ENCODE measurements at places on chromosomes 2 and 18.

DNA sequence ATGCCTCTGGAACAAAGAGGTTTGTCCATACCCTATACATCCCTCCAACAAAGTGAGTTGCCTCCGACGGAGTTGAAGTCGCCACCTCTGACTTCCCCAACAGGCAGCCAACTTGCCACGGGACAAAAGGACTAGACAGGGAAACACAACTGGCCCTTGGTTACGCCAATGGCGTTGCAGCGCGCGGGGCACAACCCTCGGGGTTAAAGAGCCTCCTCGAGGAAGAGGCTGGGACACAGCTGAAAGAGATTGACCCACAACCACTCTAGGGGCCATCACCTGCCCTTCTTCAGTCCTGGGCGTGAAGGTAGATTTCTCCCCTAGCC lies 545 bp downstream of the GTF3C2 start:
- no peak for DNase-seq

DNA sequence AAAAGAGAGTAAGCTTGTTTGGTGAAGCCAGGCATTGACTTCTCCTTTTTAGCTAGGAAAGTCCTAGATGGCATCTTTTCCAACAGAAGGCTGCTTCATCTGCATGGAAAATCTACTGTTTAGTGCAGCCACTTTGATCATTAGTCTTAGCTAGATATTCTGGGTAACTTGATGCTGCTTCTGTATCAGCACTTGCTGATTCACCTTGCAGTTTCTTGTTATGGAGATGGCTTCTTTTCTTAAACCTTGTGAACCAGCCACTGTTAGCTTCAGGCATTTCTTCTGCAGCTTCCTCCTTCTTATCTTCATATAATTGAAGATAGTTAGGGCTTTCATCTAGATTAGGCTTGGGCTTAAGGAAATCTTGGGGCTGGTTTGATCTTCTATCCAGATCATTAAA lies 639.7 kb downstream of the TDRD15 start:
- no peak for DNase-seq

DNA sequence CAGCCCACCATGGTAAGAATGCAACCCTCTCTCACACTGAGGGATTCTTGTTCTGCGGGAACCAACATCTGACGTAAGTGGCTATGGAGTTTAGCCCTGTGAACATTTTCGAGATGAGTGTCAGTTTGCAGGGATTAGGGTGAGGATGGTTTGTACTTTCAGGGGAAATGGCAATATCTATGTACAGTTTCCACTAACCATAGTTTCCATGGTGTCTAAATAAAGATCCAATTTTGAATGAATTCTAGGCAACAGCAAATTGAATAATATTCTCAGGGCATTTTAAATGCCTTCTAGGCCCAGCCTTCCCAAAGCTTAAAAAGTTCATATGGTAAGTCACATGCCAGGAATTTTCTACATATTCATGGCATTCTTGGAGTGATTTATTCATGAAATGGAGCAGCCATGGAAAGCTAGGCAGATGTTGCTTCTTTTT lies 105.4 kb upstream of the MMADHC start:
- DNase-seq, result no peak

DNA sequence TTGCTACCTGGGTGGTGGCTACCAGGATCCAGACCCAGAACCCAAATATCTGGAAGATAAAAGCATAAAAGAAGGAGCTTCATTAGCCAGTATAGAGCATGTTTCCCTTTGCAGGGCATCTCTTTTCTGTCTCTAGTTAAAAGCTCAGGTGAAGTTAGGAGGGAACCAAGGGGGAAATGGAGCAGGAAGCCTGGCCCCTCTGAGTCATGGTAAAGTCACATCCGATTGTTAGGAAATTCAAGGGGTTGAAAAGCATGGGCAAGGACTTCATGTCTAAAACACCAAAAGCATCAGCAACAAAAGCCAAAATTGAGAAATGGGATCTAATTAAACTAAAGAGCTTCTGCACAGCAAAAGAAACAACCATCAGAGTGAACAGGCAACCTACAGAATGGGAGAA lies 126.9 kb downstream of the RPIA start:
- no peak for DNase-seq

DNA sequence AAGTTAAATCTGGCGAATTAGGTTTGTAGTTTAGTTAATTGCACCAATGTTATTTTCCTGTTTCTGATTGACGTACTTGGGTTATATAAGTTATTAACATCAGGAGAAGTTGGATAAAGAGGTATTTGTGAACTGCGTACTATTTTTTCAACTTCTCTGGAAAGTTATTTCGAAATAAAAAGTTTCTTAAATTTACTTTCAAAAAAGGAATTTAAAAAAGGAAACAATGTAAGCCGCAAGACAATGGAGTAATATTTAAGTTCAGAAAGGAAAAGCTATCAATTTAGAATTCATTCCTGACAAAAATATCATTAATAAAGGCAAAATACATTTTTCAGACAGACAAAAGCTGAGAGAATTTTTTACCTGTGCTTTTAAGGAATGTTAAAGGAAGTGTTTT lies 47.7 kb downstream of the RAB10 start:
- DNase-seq, result no peak

DNA sequence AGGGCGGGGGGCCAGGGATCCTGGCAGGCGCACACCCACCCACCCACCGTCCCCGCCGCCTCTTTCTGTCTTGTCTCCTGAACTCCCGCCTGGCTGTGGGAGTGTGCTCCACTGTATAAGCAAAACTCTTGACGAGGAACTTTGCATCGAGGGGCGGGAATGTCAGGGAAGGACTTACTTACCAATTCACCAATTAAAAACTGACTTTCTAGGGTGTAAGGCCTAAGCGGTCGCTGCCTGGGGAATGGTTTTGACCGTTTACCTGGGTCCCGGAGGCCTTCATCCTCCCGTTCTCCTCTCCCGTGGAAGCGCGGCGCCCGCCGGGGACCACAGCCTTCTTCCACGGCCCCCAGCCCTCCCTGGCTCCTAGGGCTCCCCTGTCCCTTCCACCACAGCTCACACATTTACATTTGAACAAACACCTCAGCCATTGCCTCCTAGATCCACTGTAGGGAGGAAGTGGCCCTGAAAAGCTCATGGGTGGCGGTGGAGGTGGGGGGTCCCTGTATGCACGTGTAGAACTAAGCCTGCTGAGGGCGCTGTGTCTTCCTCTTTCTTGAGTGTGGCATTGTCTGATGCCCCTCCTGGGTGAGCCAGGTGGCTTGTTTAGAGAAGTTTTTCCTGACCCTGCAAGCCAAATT lies 8.9 kb downstream of the ASIC4 start:
- no peak for DNase-seq

DNA sequence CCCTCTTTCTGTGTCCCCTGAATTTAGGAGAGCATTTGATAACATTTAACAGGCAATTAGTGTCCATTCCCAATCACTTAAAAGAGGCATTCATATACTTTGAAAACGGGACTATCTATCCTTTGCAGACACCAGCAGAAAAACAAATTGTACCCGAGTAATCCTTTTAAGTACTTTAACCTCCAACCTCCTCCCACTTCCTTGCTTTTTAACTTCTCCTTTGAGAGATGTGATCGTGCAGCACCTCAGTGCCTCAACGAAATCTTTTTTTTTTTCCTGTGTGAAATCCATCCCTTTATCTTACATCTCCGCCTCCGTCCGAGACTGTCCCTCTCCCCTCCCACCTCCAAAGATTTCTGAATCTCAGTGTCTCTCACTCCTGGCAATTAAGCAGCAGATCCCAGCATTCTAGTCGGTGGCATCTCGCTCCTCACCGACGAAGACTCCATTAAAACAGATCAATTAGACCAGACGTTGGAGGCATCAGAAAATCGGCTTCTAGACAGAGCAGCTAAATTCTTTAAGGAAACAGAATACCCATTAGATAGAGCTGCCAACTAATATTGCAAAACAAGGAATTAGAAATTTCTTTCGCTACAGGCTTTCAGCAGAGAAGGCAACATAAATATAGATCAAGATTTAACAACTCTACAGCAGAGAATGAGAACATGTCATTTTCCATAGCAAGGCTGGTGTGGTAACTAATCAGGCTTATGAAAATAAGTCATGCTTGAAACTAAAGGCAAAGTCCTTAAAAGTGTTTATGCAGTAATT lies 1.9 kb upstream of the TMEFF2 start:
- no peak for DNase-seq

DNA sequence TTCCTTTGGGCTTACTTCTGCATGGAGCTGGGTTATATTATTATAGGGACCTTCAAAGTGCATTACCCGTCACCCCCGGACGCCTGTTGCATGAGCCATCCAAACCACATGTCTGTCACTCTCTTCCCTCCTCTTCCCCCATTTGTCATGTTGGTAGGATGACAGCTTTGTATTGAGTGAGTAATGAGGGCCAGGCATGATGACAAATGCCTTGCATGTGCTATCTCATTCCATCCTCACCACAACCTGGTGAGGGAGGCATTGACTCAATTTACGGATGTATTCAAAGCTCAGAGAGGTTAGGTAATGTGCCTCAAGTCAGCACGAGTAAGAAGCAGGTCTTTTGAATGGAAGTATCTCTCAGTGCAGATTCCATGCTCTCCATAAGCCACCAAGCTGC lies 510.5 kb upstream of the TNP1 start:
- no peak for DNase-seq

- no peak for DNase-seq
Measured at GRCh38 chr18:3713166-3713565, 263.2 kb downstream of the TGIF1 start.

- DNase-seq, result no peak
Measured at GRCh38 chr2:223221139-223221835, 169.3 kb downstream of the KCNE4 start.

GRCh38 chr2:160628811-160629210 lies 135.2 kb upstream of the RBMS1 start:
- DNase-seq, result no peak

DNA sequence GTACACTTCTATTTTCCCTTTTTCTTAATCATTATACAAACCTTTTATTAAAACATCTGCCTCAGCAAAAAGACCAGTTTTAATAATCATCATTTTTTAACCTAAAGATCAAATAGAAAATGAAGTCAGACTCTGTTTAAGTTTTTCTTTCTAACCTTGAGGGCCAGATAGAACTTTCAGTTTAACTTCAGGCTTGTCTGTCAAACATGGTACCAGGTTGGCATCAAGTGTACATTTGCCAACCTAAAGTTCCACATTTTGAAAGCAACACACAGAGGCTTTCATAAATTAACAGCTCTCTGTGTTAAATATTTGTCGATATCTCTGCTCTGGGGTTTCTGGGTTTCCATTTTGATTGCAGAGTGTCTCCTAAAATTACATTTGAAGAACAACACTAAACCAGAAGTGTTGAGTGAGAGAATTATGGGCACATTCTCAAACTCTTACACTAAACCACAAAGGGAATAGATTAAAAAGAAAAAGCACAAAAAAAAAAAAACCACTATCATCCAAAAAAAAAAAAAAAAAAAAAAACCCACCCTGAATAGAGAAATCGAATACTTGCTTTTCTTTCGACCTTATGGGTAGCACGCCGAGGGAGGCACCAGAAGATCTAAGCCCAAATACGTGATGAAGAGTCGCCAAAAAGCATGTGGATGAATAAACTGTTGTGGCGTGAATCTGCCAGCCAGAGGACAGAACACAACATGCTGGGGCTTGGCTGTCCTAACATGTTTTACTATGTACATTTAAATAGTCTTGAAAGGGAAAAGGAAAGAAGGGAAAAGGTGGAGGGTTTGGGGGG lies 166.2 kb downstream of the TCF4 start:
- DNase-seq, result no peak

- DNase-seq, result no peak
Measured at GRCh38 chr2:161165266-161165665, 5.0 kb downstream of the TANK start.

DNA sequence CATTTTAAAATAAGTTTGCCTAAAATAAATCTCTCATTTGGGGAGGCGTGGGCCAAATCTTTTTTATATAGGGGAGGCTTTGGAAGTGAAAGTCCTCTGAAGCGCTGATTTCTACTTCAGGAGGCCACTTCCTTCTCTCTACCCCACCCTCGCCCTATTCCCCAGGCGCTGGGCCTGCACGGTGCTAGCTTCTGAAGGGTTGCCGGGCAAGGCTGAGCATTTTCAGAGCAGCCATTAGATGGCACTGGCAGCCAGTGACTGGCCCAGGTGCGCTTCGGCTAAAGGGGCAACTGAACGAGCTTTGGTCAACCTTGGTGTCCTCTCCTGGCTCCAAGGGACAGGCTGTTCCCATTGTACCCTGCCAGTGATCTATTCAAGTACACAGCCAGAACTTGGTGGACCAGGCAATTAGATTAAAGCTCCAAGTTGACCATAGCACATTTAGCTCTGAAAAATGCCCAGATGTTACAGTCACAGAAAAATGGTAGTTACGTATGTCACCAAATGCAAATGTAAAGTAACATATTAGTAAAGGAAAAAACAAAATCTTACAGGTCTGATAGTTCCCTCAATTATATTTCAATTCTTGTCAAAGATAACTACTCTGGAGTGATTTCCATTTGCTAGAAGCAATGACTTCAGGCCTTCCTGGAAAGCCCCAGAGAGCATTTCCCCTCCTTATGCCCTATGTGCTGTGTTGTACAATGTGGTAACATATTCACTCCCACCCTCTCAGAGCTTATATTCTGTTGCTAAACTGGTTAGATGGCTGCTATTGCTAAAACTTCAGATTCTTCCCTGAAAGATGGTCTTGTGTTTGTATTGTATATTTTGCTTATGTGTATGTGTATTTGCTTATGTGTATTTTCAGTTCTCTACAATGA lies 2.1 kb downstream of the POMC start:
- peak; percentile 34 for DNase-seq

GRCh38 chr2:120862201-120863060 lies 126.8 kb downstream of the GLI2 start:
- DNase-seq, result no peak

GRCh38 chr2:10706033-10706432 lies 15.4 kb upstream of the ATP6V1C2 start:
- DNase-seq, result no peak

GRCh38 chr2:105798595-105798994 lies 53.9 kb downstream of the NCK2 start:
- DNase-seq, result peak; percentile 60

DNA sequence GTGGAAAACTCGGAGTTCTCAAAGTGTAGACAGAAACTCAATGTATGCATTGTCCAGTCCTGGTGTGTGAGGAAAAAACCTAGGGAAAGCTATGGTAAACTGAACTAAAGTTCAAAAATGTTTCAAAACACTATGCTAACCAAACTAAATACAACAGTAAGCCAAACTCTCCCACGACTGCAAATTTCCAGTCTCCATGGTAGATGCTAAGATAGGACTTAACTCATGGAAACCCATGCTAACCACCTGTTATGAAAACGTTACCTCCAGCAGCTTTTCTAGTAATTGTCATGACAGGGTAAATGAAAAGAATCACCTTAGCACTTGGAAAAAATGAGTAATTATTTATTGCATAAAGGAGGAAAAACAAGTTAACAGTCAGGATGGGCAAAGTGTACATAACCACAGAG lies 135.7 kb upstream of the EPC2 start:
- no peak for DNase-seq

DNA sequence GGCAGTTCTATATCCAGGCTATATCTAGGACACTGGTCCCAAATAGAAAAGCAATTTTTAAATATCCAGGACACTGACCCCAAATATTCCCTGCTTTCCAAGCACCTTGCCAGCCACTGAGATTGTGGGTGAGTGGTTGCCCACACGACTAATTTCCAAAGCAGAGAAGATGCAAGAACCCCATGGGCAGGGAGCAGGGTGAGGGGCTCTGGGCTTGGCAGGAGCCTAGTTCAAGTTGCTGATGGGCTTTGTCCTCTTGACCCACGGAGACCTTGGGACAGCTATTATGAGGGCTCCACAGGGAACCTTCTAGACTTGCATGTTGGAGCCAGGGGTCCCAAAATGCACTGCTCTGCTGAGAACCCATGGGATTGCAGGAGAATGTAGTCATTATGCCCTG lies 146.0 kb upstream of the SMAD2 start:
- DNase-seq, result no peak

- DNase-seq, result no peak
Measured at GRCh38 chr2:19187323-19188020, 171.0 kb downstream of the OSR1 start.

GRCh38 chr2:237072067-237072931 lies 13.4 kb upstream of the COPS8 start:
- peak; percentile 79 for DNase-seq
